ENCODE measurements at places on chromosomes 4 and X.
A peak's percentile ranks its signal among the peaks of the same experiment; 100 is the strongest.

GRCh38 chrX:4240541-4241194 is 527.2 kb upstream of the PRKX start:
- peak; percentile 33 for DNase-seq

GRCh38 chrX:22429704-22430103 is 157.0 kb downstream of the CBLL2 start:
- DNase-seq, result no peak

DNA sequence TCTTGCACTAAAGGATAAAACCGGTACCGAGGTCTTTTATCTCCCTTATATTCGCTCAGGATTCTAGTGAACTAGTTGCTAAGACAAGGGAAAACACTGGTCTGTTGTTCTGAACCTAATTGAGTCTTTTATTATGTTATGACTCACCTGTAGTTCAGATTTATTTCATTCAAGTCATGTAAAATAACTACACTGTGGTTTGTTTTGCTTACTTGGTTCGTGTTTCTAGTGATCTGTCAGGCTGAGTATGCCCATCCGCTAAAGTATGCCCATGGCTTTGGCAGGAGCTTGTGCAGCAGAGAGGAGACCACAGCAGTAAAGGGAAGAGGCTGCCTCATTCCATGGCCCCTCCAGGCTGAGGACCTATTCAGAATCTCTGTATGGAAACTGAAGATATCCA is 126.1 kb downstream of the AFF1 start:
- DNase-seq, result no peak

DNA sequence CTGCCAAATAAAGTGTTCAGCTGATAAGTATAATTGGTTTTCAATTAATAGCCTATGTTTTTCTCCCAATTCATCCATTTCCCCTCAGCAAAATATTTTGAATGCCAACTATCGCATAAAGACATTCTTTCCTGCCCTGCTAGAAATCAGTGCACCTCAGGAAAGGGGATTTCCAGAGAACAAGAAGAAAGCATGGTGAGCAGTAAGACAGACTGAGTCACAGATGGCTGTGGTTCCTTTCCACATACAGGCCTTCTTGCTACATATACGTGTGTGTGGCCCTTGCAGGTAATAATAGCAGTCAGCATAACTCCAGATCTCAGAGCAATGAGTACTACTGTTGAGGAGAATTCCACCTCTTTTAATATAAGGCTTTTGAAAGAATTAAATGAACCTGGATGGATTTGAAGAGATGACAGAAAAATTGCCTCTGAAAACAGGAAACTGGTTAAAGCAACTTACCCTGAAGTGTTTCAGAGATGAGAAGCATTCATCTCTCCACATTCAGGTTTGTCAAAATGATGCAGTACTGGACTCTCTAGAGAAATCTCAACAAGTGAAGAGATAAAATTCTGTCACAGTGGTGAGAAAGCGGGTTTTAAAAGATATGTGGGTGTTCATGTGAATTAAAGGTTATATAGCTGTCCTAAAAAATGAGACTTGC is 13.6 kb downstream of the GASK1B start:
- no peak for DNase-seq

- no peak for DNase-seq
Observed at GRCh38 chrX:122026665-122027064, 979.3 kb downstream of the GLUD2 start.

GRCh38 chrX:129654652-129655546 is at the start of gene APLN:
TSS of gene APLN (minus strand) at chrX:129654956. CDS start at chrX:129654630, 326 bp downstream.
- DNase-seq, result peak; percentile 9

GRCh38 chr4:111802191-111802590 is 343.1 kb upstream of the FAM241A start:
- no peak for DNase-seq

- no peak for DNase-seq
Observed at GRCh38 chr4:152485726-152486276, 50.1 kb downstream of the FBXW7 start.

- no peak for DNase-seq
Observed at GRCh38 chr4:995311-996026, 2.3 kb upstream of the SLC26A1 start.

Data from NAMALWA (cell line).